ENCODE measurements at places on chromosomes 7 and 10.

DNA sequence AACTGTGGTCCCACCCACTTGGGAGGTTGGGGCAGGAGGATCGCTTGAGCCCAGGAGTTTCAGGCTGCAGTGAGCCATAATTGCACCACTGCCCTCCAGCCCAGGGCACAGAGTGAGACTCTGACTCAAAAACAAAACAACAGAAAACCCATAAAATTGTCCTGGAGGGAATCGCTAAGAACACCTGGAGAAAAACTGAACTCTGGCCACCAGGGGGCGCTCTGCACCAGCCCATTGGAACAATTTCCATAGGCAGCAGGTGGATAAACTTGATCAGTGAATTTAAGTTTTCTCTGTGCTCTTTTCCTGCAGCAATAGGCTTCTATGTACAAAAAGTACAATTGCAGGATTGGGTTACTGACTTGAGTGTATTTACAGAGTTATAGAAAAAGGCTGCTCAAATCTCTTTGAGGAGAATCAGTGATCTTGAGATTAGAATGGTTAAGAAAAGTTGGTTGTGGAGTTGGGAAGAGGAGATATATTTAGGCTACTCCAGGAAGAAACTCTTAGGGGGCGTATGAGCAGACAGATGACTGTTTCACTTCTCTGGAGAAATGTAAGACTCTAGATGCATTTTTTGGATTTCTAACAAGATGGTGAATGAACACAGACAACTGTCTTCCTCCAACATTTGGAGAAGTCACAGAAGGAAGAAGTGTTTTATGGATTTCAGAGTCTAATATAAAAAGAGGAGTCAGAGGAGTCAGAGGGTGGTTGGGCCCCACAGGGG is 274.9 kb upstream of the GALNT17 start:
- peak; percentile 31 for DNase-seq

- no peak for DNase-seq
These were observed 4.0 kb downstream of the TNRC18 start for GRCh38 chr7:5419539-5420066.

DNA sequence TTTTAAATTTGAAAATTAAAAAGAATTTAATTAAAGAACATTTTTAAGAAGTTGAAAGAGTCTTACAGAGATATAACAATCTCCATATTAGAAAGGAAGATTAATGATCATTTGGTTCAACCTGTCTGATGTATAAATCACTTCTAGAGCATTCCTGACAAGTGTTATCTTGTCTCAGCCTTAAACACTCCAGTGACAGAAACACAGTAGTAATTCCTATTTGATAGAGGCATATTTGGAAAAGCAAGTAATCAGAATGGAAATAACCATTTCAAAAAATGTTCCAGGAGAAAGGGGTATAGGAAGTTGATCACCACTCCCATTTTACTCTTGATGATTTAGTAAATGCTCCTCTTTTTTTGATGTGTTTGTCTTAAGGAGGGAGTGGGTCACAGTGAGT is 213.1 kb upstream of the FAM3C start:
- DNase-seq = no peak

- DNase-seq = no peak
These were observed 310.3 kb upstream of the KLF6 start for GRCh38 chr10:4095166-4095917.

DNA sequence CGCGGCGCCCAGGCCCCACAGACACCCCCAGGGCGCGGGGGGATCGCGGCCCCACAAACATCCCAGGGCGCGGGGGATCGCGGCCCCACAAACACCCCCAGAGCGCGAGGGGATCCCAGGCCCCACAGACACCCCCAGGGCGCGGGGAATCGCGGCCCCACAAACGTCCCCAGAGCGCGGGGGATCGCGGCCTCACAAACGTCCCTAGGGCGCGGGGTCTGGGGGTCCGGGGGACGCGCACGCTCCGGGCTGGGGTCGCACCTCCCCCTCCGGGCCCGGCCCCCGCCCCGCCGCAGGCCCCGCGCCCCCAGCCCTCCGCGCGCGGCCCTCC is 382 bp downstream of the DIP2C start:
- no peak for DNase-seq

DNA sequence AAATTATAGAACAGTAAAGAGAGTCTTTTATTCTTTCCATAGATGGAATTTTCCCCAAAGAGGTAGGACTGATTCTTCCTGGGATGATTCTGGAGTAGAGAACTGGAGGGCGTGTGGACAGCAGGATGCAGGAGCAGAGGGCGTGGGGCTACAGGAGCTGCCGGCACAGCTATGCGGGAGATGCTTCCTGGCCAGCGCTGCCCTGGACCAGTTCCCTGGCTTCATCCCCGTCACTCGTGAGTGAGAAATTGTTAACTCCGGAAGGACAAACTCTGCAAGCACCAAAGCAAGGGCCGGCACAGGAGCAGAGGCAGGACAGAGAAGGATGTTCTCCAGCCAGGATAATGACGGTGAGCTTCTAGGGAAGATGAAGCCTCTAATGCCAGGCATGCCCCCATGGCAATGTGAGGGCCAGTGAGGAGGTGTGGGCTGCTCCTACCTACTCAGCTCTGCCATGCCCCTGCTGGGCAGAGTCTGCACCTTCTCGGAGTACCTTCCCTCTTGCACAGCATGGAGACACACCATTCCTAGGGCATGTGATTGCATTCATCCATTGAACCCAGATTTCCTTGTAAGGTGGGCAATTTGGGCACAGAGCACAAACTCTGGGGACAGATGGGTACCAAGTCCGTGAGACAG is 760.9 kb upstream of the IGFBP3 start:
- DNase-seq = no peak

All from stimulated activated CD8-positive, alpha-beta memory T cell treated with anti-CD3 and anti-CD28 coated beads, Interleukin-2, amount 100 ng/mL, for 1 hour (primary cell).